ENCODE measurements at places on chromosomes 12 and 14.
A peak's percentile ranks its signal among the peaks of the same experiment; 100 is the strongest.

GRCh38 chr12:28993720-28994119 is 155.4 kb upstream of the FAR2 start:
- no peak for DNase-seq

DNA sequence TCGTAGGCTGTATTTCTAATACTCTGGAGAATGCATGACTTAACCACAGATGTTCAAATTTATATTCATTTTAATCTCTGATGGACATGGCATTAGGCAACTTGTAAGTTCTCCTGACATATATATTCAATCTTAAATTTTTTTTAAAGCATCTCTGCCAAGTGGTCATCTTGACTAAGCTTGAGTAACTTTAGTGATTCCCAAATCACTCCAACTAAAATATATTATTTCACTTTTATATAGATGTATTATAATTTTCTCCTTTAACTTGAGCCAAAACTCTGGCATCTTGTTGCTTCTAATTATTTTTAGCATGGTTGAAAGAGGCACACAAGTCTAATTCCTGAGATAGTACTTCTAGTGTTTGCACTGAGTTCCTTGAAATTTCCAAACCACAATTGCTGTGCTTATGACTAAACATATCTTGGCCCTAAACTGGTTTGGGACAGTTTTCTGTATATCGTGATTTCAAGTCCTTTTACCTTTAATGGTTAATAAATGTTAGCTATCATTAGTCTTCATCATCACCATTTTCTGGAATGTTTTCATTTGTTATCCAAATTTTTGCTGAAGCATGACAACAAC is 8.4 kb downstream of the LRFN5 start:
- no peak for DNase-seq

DNA sequence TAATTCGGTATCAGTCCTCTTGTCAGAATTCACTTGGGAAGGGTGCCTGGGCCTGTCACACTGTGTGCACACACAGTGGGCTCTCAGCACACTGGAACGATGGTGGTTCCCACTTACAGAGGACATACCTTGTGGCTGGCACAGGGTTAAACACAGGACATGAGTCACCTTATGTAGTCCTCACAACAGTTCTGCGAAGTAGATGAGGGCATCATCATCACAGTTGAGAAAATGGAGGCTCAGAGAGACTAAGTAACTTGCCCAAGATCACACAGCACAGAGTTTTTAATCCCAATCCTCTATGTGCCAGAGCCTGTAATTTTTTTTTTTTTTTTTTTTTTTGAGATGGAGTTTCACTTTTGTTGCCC is 90.7 kb downstream of the NINJ2 start:
- DNase-seq = peak; percentile 24

DNA sequence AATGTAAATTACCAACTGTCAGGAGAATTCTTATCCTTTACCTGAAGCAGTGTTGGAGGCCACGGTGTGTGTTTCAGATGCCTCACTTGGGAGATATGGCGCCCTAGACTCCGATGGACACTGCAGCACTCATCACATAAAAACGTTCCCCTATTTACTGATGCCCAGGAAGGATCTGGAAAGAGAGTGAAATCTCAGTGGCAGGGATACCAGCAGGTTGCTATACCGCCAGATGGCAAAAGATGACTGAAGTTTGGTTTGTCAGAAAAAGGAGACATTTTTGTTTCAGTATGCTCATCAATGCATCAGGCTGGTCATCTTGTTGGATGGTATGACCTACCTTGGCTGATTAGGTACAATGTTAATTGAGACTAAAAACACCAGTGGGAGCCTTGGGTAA is 4.6 kb downstream of the GIT2 start:
- no peak for DNase-seq

DNA sequence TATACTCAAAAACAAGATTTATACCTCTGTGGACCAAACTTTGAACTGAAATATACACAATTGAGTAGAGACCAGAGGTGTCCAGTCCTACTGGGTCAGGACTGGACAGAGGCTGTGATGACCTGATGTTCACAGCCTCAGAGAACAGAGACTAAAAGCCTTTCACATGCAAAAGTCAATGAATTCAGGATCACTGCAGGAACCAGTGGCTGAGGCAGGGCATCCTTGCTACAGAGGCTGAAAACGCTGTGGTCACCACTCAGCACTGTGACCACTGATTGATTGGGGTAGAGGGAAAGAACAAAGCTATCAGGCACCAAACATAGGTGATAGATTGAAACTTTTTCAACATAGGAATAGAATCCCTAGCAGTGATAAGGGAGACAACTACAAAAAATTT is 25.1 kb downstream of the GRIP1 start:
- DNase-seq = no peak

GRCh38 chr14:67577909-67578749 is 21.9 kb downstream of the PIGH start:
- no peak for DNase-seq

- DNase-seq = no peak
These were observed 3.7 kb upstream of the HOXC12 start for GRCh38 chr12:53950789-53951576.

- DNase-seq = peak; percentile 57
These were observed 37.1 kb downstream of the NID2 start for GRCh38 chr14:52031781-52032180.

- DNase-seq = no peak
These were observed 49.3 kb downstream of the CDK17 start for GRCh38 chr12:96350982-96351381.

GRCh38 chr14:96914571-96915128 is 117.5 kb downstream of the VRK1 start:
- DNase-seq = no peak

DNA sequence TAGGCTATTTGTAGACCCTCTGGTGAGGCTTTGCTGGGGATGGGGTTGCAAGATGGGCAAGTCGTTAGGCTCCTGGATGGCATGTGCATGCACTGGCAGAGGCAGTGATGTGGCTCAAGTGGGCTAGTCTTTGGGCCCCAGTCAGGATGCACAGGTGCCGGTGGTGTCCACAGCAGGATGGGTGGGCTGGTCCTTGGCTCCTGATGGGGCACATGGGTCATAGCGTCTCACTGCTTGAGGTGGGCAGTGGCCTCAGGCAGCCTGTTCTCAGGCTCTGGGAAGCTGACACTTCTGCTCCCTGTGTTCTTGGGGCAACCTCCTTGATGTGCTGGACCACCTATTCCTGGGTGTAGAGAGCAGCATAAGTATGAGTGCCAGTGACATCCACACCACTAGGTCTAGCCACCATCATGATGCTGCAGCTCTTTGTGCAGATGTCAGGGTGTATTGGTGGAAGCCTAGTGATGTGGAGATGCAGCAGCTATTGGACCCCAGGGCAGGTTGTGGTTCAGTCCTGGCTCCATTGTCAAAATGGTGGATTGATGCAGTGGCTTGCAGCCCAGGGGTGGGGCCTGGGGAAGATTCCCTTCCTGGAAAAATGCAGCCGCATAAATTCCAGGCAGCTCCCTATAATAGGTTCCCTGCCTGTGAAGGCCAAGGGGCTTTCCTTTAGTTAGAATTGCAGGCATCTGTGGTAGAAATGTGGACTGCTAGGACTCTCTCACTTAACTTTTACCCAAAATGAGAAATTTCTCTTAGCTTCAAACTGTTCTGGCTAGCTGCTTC is 742.5 kb upstream of the MDGA2 start:
- no peak for DNase-seq

DNA sequence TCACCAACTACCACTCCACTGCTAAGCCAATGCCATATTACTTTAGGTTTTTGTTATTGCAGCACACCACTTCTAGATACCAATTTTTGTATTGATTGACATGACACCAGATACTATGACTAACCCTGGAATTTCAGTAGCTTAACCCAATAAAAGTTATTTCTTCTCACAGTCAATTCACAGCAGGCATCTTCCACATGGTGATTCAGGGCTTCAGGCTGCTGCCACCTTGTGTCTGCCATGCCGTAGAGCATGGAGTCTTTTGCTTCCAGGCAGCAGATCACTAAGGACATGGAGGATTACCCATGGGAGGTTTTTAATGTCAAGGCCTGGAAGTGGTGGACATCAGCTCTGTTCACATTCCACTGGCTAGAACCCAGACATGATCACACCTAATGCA is 56.4 kb upstream of the LTA4H start:
- peak; percentile 20 for DNase-seq

DNA sequence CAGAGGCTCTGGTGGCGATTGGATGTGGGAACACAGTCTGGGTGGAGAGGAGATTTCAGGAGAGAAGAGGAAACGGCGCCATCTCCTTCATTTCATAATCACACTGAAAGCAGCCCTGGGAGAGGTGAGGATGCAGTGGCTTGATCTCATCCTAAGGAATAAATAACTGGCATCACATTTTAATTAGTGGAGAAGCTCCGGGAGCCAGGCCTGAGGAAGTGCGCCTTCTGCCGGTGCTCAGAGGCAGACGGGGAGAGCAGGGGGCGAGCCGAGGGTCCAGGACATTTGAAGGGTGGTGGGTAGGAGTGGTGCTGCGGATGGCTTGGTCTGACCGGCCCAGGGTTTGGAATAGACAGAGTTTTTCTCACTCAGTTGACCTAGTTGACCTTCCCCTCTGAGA is 265.0 kb downstream of the CACNA1C start:
- no peak for DNase-seq

DNA sequence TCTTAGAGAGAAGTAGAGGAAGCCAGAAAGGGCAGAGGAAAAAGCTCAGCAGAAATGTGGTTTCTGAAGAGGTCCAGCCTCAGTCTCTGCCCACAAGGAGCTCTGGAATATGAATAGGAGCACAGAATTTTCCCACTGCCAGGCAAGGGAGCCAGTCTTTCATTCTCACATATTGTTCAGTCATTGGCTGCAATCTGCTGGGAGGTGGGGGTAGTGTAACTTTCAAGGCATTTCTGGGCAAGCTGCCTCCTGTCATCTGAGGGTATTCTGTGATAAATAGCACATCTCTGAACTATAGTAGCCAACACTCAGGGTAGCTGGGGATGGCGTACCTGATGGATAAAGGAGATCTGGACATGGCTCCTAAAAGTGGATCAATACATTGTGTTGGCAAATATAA is 127.2 kb downstream of the LRRK2 start:
- DNase-seq = no peak

DNA sequence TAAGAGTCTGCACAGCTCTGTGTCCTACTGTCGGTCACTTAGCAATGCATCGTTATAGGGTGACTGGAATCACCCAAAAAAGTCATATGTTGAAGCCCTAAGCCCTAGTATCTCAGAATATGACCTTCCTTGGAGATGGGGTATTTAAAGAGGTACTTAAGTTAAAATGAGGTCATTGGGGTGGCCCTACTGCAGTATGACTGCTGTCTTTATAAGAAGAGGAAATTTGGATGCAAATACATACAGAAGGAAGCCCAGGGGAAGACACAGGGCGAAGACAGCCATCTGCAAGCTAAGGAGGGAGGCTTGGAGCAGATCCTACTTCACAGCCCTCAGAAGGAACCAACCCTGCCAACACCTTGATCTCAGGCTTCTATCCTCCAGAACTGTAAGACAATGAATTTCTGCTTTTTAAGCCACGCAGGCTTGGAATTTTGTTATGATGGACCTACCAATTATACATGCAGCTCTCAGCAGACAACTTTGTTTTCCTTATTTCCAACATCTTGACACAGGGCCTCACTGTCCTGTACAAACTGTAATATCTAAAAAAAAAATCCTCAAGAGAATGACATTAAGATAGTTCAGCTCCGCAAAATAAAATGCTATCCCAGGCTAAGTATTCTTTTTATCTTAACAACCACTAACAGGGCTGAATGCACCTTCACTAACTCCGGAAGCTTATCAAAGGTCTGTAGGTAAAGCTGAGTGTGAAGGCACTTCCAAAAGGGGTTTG is 40.4 kb downstream of the ZFP36L1 start:
- no peak for DNase-seq

DNA sequence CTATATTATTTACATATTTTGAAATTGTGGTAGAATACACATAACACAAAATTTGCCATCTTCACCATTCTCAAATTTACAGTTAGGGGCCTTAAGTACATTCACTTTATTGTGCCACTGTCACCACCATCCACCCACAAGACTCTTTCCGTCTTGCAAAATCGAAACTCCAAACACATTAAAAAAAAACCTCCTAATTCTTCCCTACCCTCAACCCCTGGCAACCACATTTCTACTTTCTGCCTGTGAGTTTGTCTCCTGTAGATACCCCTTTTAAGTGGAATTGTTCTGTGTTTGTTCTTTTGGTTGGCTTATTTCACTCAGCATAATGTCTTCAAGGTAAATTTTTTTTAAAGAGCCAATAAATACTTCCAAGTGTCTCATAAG is 31.6 kb upstream of the AMIGO2 start:
- DNase-seq = no peak

GRCh38 chr12:108649669-108650068 is 16.0 kb upstream of the SELPLG start:
- peak; percentile 87 for DNase-seq

DNA sequence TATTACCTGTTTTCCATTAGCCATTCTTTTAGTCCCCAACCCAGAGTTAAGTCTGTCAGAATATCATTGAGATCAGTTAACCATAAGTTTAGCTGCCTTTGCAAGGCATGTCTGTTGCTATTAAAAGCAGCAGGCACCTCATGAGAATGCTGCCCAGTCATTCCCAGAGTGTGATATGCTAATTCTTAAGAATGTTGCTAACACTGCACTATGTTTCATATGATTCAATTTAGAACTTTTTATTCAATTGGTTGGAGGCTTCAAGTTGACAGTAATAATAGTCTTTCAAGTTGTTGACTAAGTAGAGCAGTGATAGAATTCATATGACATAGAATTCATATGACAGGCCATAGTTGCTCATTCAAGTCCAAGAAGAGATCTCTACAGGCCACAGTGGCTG is 292.3 kb downstream of the FUT8 start:
- DNase-seq = no peak

DNA sequence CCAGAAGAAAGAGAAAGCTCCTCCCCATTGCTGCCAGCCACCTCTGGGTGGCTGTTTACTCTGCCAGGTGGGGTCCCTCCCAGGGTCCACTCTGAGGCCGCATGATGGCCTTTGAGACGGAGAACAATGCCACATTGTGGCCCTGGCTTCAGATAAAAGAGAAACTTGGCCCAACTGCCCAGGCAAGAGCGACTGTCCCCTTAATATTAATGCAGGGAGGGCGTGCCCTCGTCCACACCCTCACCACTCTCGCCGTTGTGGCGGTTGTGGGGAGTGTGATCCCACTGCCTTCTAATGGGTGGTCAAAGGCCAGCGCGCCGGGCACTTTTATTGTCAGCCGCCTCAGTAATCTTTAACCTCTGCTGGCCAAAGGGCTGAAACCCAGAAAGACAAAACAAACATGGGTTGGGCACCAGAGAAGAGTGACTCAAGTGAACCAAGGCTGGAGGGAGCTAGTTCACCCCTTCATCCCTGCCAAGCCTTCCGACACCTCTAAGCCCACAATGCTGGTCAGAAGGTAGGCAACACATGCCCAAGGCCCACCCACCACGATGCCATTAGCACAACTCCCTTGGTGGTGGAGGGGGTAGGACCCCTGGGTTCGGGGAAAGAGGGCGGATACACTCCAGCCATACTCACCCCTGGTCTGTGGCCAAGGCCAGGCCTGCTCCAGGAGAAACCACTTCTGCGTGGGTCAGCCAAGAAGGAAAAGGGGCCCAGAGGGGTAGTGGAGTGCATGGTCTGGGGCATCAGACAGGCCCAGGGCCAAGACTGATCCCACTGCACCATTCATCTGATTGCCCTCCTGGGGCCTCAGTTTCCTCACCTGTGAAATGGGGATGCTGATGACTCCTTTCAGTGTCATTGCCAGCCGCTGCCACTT is 44.5 kb upstream of the BCL11B start:
- no peak for DNase-seq
